ENCODE measurements at places on chromosomes 3 and 15.

- no peak for DNase-seq
Observed at GRCh38 chr3:127707851-127708411, 35.2 kb downstream of the ABTB1 start.

DNA sequence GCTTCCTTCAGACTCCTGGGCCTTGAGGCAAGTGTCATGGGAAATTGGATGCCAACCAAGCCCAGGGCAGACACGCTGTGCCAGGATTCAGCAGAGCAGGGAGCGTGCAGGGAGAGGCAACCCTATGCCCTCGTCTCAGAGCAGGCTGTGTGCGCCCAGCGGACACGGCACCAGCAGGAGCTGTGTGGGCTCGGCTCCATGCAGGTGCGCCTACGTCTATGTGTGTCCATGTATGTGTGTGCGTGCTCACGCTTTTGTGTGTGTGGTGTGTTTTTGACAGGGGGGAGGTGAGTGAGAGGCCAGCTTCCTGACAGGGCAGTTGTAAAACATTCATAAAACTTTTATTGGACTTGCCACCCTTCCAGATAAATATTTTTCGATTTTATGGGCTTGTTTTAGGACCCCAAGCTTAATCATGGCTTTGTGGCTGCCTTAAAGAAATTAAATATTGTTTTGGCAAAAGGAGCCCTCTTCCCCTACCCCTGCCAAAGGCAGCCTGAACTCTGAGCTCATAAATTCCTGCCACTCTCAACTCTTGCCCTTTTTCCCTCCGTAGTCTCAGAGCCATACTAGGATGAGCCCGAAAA lies 84.4 kb downstream of the DNAJB8 start:
- DNase-seq = no peak

DNA sequence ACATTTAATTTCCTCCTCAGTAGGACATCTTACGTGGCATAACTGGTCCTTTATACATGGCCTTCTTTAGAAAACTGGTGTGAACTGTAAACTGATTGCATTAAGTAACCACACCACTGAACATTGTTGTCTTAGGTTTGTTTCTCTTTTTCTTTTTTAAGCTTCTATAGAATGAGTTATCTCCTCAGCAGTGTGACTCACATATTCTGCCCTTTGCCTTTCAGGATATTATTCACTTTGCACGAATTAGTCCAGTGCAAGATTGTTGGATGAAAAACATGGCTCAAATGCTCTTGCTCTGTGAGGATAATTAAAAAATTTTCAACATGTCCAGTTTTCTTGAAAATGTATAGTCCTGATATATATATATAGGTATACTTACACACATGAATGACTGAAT lies 147.6 kb downstream of the KBTBD8 start:
- no peak for DNase-seq

GRCh38 chr3:177611752-177612334 lies 414.6 kb upstream of the TBL1XR1 start:
- no peak for DNase-seq

DNA sequence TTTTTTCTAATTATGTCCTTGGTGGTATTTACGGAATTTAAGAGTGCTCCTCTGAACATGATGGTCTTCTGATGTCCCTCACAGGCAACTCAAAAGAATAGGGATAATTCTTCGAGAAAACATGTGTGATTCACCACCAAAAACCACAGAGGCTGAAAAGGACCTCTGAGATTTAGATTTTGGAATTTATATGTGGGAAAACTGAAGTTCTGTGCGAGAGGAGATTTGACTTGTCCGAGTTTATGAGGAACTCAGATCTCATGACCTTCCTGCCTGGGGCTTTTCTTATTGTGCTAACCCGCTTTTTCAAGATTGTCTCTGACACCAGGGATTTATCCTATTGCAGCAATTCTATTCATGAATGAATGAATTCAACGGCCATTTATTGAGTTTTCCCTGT lies 142.4 kb downstream of the FAM43A start:
- no peak for DNase-seq

Data from Kasumi-1 (cell line).